Activated T-helper 2 cell treated with anti-CD3 and anti-CD28 coated beads, Interferon-gamma antibody, Interleukin-2, Interleukin-4, amounts not matched to agents 10 μg/mL and 5 μg/mL and 100 μg/mL, durations not matched to agents 14 hours and 24 hours and 36 hours (primary cell): ENCODE measurements at places on chromosomes 1 and 21. TPM values are rescaled to one million over a fixed set of nuclear protein-coding genes. Genes with fewer than 3 reads are reported as not detected.

- no peak for DNase-seq
- peaks cover 4% of the 10 kb centered on the region for H3K4me1 ChIP-seq
- H3K27ac ChIP-seq: no peak overlapping the region
- no peak overlapping the region for H3K4me3 ChIP-seq
- H3K27me3 ChIP-seq: no peaks in the 10 kb centered on the region
Measured at GRCh38 chr1:197618061-197618460, 157.2 kb downstream of the DENND1B start.

DNA sequence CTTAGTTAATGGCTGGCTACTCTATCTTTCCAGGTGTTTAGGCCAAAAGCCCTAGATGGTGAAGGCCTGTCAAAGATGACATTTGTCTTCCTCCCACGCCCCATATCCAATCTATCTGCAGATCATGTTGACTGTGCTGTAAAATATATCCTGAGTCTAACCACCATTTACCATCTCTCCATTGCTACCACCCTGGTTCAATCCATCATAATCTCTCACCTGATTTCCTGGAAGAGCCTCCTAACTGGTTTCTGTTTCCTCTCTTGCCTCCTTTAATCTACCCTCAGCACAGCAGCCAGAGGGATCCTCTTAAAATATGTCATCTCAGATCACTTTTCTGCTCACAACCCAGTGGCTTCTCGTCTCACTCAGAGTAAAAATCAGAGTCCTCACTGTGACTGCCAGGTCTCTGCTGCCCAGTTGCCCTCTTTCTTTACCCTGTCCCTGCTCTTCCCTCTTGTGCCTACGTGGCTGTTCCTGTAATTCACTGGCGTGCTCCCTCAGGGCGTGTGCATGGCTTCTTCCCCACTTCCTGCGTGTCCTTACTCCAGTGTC is 17.8 kb downstream of the TMEM50A start:
- no peaks in the 10 kb centered on the region for H3K27me3 ChIP-seq
- peak; percentile 19 for DNase-seq
- H3K27ac ChIP-seq: peak overlapping the region; percentile 82

GRCh38 chr1:184990204-184990603 is 15.9 kb upstream of the NIBAN1 start:
- DNase-seq: no peak
- H3K27ac ChIP-seq: no peak overlapping the region
- peaks cover 5% of the 10 kb centered on the region for H3K36me3 ChIP-seq
- H3K4me1 ChIP-seq: peaks cover 3% of the 10 kb centered on the region

- H3K36me3 ChIP-seq: no peaks in the 10 kb centered on the region
- peaks cover 22% of the 10 kb centered on the region for H3K27me3 ChIP-seq
- H3K4me1 ChIP-seq: peaks cover 2% of the 10 kb centered on the region
- H3K27ac ChIP-seq: no peak overlapping the region
- DNase-seq: no peak
Measured at GRCh38 chr1:24632832-24633175, 10.3 kb upstream of the SRRM1 start.

DNA sequence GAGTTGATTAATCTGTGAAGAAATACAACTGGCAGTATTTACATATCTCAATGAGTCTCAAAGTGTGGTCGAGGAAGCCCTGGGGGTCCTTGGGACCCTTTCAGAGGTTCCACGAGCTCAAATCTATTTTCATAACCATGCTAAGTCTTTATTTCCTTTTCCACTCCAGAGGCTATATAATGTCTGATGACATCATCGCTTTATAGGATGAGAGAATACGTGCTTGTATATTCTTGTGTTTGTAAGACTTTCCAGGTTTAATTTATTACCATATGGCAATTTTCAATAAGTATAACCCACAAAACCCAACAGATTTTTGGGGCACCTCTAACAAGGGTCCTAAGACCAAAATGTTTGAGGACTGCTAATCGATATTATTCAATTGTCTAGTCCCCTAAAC is 1.4 kb upstream of the SLC19A2 start:
- peak overlapping the region; percentile 83 for H3K27ac ChIP-seq
- H3K4me1 ChIP-seq: peaks cover 57% of the 10 kb centered on the region
- H3K4me3 ChIP-seq: peak overlapping the region; percentile 89
- H3K27me3 ChIP-seq: no peaks in the 10 kb centered on the region

DNA sequence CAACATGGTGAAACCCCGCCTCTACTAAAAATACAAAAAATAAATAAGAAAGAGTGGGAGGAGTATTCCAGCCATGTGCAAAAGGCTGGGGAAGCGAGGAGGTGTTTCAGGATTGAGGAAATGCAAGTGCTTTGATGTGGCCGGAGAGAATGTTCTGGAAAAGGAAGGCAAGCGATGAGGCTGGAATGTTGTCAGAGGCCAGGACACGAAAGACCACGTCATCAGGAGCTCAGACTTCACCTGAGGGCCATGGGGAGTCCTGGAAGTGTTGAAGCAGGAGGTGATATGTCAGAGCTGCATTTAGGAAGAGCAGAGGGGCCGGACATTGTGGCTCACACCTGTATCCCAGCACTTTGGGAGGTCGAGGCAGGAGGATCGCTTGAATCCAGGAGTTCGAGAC is 10.9 kb upstream of the THEMIS2 start:
- no peak for DNase-seq
- no peaks in the 10 kb centered on the region for H3K27me3 ChIP-seq
- no peak overlapping the region for H3K4me3 ChIP-seq
- H3K27ac ChIP-seq: no peak overlapping the region
- H3K4me1 ChIP-seq: peaks cover 23% of the 10 kb centered on the region

The MSH4 gene
- total RNA-seq: 0.60 and 0.62 TPM in 2 replicates

The DIRAS3 gene
- 0.21 and 0.32 TPM in 2 replicates for total RNA-seq

DNA sequence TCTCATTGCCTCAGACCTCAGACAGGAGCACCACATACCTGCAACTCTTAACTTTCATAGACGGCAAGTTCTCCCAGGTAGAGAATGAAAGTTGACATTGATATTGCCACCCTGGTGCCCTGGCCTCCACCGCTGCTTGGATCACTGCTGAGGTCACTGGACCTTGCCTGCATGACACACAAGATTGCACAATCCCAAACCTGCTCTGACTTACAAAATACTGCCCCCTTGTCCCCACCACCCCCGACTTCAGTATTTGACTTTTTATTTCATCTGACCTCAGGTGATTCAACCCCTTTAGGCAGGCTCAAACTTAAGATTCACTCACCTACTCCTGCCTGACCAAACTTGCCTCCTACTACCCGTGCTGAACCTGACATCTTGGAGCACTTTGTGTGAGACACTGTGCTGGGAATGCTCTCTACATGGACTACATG is 43.1 kb upstream of the S1PR1 start:
- H3K27me3 ChIP-seq: no peaks in the 10 kb centered on the region
- no peak overlapping the region for H3K4me3 ChIP-seq
- H3K4me1 ChIP-seq: peaks cover 34% of the 10 kb centered on the region
- no peak overlapping the region for H3K27ac ChIP-seq

GRCh38 chr1:92445865-92446264 is 40.9 kb downstream of the GFI1 start:
- H3K27me3 ChIP-seq: no peaks in the 10 kb centered on the region
- no peak overlapping the region for H3K27ac ChIP-seq
- no peak overlapping the region for H3K4me3 ChIP-seq
- peaks cover 6% of the 10 kb centered on the region for H3K36me3 ChIP-seq
- peaks cover 29% of the 10 kb centered on the region for H3K4me1 ChIP-seq
- DNase-seq: no peak

The WNT9A gene
- total RNA-seq: 0.05 TPM in 1 of 2 replicates, not detected in the other

DNA sequence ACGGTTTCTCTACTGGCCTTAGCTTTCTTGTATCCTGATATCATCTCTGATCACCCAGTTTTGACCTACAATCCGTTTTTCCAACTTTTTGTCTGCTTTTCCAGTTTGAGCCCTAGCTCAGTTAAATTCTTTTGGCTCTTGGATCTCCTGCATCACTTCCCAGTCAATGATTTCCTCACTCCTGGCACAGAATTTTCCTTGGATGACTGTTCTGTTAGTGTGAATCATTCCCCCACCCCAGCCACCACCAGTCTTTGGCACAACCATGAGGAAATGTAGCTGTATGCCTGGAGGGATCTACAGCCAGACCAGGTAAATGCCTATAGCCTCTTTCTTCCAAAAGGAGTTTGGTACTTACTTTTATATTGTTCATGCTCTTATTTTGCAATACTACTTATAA is 187.2 kb upstream of the PTGFR start:
- no peaks in the 10 kb centered on the region for H3K27me3 ChIP-seq
- H3K4me1 ChIP-seq: no peaks in the 10 kb centered on the region
- no peak overlapping the region for H3K27ac ChIP-seq

The ZSWIM5 gene
- total RNA-seq: 0.14 and 0.21 TPM in 2 replicates

DNA sequence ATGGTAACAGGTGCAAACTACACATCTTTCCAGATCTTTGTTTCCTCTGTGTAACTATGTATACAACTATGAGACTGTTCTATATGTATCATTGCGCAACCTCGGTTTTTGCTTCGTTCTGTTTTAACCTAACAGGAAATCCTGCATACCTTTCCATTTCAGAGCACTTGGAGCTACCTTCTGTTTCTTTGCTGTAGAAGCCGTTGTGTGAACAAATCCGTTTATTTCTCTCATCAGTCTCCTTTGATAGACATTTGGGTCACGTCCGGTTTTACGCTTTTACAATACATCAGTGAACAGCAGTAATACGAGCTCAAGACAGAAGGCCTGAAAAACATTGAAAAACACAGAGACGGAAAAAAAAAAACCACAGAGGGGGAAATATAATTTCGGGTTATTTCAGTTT is 10.5 kb downstream of the ATP5IF1 start:
- H3K27me3 ChIP-seq: no peaks in the 10 kb centered on the region
- DNase-seq: peak; percentile 34
- H3K36me3 ChIP-seq: no peaks in the 10 kb centered on the region

- peaks cover 5% of the 10 kb centered on the region for H3K36me3 ChIP-seq
- no peak overlapping the region for H3K4me3 ChIP-seq
- H3K27ac ChIP-seq: no peak overlapping the region
- peaks cover 1% of the 10 kb centered on the region for H3K27me3 ChIP-seq
Measured at GRCh38 chr1:24822887-24823286, 77.6 kb downstream of the CLIC4 start.

DNA sequence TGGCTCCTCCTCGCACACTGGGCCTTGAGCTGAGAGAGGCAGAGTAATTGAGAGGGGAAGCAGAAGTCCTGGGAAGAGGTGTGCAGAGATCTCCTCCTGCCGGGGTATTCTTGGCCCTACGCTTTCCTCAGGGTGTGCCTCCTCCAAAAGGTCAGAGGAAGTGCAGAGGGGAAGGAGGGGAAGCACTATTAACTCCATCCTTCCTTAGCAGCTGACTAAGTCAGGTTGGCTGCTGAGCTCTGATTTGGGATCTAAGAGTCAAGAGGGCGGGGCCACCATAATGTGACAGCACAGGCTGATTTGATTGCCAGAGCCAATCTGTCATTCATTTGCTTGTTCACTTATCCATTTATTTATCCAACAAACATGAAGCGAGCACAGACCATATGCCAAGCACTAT is 12.3 kb downstream of the ATP2B4 start:
- H3K27ac ChIP-seq: peak overlapping the region; percentile 45
- no peak for DNase-seq
- no peak overlapping the region for H3K4me3 ChIP-seq
- peaks cover 38% of the 10 kb centered on the region for H3K4me1 ChIP-seq
- peaks cover 53% of the 10 kb centered on the region for H3K36me3 ChIP-seq
- H3K27me3 ChIP-seq: no peaks in the 10 kb centered on the region

DNA sequence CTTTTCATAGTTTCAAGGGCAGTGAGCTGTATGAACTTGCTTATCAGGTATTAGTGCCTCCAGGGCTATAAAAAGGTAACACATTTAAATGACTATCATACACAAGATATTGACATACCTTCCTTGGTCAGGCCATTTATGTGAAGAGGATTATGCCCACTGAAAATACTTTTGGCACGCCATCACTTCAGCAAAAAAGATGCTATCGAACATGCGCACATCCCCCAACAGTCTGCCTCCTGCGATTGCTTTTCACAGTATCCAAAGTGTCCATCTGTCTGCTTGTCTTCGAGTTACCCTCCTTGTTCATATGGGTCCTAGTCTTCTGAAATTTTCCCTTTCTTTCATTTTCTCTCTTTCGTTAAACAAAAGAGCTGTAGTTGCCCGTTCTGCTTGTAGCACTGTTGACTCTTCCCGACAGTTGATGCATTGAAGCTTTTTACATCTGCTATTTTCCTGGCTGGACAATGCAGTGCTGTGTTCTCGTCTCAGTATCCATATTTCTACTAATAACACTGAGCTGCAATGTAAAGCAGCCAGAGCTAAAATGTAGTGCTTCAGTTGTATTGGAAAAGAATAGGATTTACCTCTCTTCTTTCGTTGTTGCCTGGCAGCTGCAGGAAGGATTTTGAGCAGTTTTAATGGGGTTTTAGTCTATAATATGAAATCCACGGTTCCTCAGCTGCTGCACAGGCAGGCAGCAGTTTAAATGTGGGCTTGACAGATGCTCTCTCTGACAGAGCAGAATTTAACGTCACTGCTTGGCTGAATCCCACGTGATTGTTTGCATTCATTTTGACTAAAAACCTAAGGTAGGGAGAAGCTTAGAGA is at the start of gene B3GALT2:
B3GALT2 (minus strand) TSS at position 713 of the 831 bp plus-strand sequence. CDS start 5,051 bp downstream, outside the sequence.
- peaks cover 22% of the 10 kb centered on the region for H3K4me1 ChIP-seq
- peak within 1 kb of the TSS; percentile 41 for H3K4me3 ChIP-seq
- peaks cover 6% of the 10 kb centered on the region for H3K36me3 ChIP-seq
- no peak for DNase-seq

GRCh38 chr1:246954126-246954525 is 22.4 kb upstream of the AHCTF1 start:
- no peaks in the 10 kb centered on the region for H3K27me3 ChIP-seq
- no peak overlapping the region for H3K27ac ChIP-seq
- H3K4me3 ChIP-seq: no peak overlapping the region
- no peaks in the 10 kb centered on the region for H3K4me1 ChIP-seq
- no peaks in the 10 kb centered on the region for H3K36me3 ChIP-seq

The BRDT gene
- total RNA-seq: not detected in 2 replicates

The LCE2B gene
- total RNA-seq: not detected in 2 replicates

The COL16A1 gene
- not detected in 2 replicates for total RNA-seq
